ENCODE measurements at places on chromosomes 6 and 20.

DNA sequence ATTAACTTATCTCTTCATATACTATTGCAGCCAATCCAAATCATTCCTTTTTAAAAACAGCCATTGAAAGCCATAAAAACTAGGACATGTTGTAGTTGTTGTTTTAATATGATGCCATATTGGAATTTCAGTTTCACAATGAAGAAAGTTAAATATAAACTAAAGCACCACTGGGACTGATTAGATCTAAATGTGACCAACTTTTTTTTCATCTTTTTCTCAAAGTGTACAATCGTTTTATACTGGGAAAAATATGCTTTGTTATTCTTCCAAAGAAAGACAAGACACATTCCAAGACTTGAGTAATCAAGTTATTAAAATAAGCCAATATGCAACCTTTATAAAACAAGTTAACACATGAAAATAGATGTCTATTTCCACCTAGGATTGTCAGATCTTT, 68.5 kb downstream of the THEMIS start:
- DNase-seq, result no peak

GRCh38 chr6:19382676-19383075, 454.5 kb upstream of the ID4 start:
- DNase-seq, result no peak

GRCh38 chr6:150567823-150568383, 31.8 kb upstream of the PLEKHG1 start:
- DNase-seq, result no peak

GRCh38 chr6:3001773-3002293, 2.1 kb downstream of the NQO2 start:
- DNase-seq, result no peak

- no peak for DNase-seq
Observed at GRCh38 chr6:110990840-110991576, 9.2 kb downstream of the RPF2 start.

GRCh38 chr6:12137480-12137879, 125.4 kb downstream of the HIVEP1 start:
- DNase-seq, result no peak

- DNase-seq, result peak; percentile 4
Observed at GRCh38 chr20:23200914-23201313, 114.8 kb upstream of the CD93 start.

- DNase-seq, result peak; percentile 88
Observed at GRCh38 chr6:27867051-27867944, 44.9 kb downstream of the OR2B2 start.

GRCh38 chr20:37921341-37921929, 18.5 kb downstream of the VSTM2L start:
- DNase-seq, result no peak

- DNase-seq, result no peak
Observed at GRCh38 chr6:161048641-161049040, 57.1 kb downstream of the MAP3K4 start.

GRCh38 chr6:2680264-2680922, 70.3 kb downstream of the MYLK4 start:
- no peak for DNase-seq

DNA sequence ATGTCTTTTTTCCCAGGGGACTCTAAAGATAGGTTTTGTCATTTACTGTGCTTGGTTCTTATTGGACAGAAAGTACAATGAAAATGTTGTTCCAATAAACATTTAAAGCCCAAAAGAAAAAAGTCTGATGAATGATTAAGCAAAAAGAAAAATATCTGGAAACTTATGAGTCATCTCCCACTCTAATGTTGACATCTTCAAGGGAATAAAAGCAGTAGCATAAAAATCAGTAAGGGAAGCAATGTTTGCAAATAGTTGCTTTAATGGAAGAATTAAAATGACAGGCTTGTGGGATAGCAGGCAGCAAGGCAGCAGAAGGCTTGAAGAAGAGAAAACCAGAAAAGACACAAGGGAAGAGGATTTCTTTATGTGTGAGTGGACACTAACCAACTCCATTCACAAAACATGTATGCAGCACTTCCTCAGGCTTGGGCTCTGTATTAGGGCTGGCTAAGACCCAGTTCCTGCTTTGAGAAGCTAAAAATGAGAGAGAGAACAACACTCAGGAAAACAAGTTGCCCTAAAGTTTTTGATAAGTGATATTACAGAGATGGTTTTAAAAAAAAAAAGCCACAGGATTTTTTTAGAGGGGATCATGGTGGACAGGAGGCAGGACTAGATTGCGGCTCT, 263.2 kb upstream of the NT5E start:
- DNase-seq, result no peak

DNA sequence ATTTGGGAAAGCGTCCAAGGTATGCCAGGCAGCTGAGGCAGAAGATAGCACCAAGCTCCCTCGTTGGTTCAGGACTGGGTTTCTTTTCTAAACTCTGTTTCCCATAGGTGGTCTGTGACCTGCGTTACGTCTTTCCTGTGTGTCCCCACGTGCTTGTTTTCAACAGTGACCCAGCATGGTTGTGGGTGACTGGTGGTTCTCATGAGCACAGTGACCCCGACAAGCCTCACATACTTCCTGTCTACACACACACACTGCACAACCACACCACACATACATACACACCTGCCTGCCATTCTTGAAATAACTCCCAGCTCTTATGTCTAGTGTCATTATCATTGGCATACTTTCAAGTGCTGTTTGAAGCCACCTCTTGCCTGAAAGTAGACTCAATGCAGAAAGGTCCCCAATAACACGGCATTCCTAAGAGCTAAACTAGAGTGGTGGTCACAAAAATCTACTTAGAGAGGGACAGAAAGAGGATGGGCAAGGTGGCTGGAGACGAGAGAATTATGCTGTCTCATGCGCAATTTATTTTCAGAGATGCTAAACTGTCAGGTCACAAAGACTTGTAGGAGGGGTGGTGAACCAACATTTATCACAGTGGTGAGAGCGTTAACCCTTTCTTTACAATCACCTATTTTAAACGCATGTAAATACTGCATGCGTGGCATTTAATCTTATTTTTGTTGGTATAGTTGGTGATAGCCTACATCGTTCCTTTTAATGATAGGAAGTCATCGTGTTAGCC, 66.7 kb downstream of the GCNT2 start:
- DNase-seq, result no peak

DNA sequence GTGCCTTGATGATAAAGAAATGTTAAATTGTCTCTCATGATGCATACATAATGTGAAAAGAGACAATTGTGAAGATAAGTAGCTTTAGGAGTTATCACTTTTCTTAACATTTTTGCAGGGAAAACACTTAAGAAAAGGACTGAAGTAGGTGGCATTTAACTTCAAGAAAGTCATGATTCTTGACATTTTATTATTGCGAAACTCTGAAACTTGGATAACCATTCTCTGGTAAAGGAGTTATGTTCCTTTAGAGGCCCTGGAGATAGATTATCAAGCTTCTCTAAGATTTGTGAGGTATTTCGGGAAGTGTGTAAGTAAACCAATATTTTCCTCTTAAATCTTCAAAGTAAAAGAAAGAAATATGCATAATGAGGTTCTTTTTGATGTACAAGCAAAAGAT, 38.5 kb downstream of the HTR1B start:
- no peak for DNase-seq

DNA sequence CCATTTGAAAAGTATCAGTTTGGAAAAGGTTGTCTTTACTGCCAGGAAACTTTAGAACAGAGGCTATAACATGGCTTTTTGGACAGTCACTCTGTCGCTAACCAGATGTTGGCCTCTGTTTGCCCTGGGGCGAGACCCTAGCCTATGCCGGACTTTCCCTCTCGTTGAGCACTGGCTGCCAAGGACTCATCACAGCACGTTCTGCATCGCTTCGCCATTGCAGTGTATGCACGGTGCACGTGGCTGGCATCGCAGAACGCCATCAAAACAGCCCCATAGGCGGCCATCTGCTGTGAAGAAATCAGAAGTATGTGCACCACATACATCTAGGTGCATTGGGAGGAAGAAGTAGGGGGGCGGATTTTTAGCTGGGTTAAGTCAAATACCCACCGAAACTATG, 156.4 kb downstream of the EYA2 start:
- no peak for DNase-seq

DNA sequence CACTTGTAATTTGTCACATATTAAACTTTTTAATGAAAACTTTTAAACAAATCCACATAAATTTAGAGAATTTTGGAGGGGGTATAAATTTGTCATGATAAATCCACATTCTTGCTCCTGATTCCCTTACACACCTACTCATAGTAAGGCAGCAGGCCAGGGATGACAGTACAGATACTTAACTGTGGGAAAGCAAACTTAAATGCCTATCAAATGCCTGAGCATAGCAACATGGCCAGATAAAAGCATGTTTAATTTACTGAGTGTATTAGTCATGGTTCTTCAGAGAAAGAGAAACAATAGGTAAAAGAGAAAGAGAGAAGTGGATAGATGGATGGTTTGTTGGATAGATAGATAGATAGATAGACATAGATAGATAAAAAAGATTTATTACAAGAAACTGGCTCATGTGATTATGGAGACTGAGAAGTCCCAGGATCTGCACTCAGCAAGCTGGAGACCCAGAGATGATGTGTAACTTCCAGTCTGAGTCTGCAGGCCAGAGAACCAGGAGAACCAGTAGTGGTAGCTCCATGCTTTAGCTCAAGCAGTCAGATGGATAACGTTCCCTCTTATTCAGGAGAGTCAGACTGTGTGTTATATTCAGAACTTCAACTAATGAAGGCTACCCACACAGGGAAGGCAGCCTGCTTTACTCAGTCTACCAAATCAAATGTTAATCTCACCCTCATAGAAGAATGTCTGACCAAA, 15.9 kb upstream of the ADGRF1 start:
- no peak for DNase-seq

All from stimulated activated naive B cell treated with anti-CD40 and anti-IgM and Interleukin-4, amounts not matched to agents 10 μg/mL and 1 μg/mL and 100 μg/mL, for 72 hours (primary cell).